Activated naive CD8-positive, alpha-beta T cell treated with anti-CD3 and anti-CD28 coated beads, Interleukin-2, amount 50 U/mL, for 24 hours (primary cell): ENCODE measurements at places on chromosomes 2 and 18.

- DNase-seq, result no peak
Measured at GRCh38 chr2:110864176-110864575, 131.8 kb downstream of the ACOXL start.

DNA sequence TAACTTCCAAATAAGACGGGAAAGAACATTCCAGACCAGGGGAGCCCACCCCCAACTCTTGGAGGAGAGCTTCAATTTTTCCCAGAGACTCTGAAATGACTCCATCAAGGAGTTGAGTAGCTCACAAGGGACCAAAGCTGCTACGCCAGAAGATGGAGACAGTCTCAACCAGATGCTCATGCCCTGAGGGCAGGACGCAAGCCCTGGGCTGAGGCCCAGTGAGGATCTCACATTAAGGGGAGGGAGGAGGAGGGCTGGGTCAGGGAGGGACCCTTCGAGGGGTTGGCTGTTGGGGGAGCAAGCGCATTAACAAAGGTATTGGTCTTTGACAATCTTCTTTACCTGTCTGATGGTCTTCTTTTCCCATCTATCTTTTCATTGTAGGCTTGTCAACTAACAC lies 141.3 kb upstream of the SLC1A4 start:
- no peak for DNase-seq

- DNase-seq, result no peak
Measured at GRCh38 chr2:62474176-62474575, 31.8 kb downstream of the TMEM17 start.

DNA sequence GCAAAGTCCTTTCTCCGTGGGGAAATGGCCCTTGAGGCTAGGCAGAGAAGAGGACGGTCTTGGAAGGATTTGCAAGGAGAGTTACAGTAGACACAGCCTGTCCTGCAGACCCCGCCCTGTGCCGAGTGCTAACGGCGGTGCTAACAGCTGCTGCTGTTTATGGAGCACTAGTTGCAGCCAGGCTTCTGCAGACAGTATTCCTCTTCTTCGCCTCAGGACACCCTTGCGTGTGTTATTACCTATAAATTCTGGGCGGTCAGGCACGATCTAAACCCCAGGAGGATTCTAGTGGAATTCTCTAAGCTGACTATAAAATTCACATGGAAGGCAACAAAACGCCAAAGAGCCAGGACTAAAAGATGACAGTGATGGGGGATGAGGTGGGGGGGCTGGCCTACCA lies 139.8 kb downstream of the GLI2 start:
- no peak for DNase-seq

GRCh38 chr2:111954602-111955332 lies 56.4 kb downstream of the MERTK start:
- DNase-seq, result no peak

GRCh38 chr2:28395334-28396061 lies 2.8 kb downstream of the FOSL2 start:
- DNase-seq, result no peak
